Upper lobe of left lung (tissue), 6 donors: ENCODE measurements at places on chromosomes 12 and 14.

DNA sequence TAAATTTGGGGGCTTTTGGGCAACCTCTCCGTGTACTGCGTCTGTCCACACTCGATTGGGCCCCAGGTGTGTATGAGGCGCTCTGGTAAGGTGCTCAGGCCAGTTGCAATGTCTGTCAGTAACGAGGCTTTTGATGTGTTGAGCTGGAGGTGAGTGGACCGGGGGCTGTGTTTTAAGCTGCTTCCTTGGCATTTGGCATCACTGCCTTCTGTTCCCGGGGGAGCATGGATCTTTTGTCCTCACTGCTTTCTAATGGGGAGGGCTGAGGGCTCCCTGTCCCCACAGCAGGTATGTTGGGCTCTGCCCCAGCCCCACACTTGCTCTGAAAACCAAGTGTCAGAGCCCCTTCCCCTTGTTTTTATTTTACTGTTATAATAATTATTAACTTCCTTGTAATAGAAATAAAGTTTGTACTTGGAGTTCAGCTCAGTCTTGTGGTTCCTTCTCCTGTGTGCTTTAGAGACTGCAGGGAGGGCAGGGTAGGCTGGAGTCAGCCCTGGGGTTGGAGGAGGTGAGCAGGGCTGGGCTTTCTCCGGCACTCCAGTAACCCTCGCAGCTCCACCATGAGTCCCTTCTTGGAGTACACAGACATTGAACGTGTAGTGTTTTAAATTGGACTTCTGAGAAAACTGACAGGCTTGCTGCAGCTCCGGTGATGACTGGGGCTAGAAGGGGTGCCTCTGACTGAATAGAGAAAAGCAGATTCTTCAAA is 28.0 kb downstream of the TRAFD1 start:
- DNase-seq: no peak

DNA sequence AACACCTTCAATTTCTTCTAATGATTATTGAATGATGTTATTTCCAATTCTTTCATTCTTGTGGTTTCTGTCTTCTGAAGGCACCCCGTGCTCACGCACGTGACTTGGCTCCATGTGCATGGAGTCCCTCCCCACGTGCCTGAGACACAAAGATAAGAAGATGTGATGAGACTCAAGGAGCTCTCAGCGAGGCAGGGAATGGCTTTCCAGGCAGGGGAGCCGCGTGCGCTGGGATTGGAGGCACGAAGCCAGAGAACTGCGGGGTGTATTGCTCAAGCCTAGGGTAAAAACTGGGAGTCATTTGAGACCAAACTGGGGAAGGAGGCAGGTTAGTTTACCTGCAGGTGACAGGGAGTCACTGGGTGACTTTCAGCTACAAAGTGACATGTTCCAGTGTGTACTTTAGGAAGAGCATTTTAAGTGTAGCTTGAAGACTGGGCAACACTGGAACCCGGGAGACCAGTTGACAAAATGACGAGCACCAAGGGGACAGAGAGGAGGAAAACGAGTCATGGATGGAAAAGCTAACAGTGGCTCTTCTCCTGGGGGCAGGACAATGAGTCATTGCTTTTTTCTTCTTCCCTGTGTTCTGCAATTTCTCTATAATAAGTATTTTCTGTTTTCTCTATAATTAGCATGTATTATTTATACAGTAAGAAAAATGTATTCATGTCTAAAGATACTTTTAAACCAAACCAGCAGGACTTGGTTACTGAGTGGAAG is 311.7 kb upstream of the FKBP4 start:
- DNase-seq: peak; percentile 43

DNA sequence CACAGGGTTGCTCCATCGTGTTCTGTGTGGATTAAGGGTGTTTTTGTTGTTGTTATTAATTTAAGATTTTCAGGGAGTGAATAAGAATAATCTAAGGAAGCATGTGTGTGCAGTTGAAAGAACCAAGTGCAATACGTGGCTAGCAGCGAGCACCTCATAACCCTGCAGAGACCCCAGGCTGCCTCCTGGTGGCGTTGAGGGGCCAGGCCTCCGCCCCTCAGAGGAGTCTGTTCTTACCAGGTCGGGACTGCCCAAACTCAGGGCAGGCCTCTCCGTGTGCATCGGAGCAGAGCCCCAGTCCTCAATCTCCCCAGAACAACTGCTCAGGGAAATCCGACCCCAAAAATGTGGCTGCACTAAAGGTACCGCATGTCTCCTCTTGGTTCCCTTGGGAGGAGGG is 36.8 kb downstream of the IL31 start:
- DNase-seq: no peak

DNA sequence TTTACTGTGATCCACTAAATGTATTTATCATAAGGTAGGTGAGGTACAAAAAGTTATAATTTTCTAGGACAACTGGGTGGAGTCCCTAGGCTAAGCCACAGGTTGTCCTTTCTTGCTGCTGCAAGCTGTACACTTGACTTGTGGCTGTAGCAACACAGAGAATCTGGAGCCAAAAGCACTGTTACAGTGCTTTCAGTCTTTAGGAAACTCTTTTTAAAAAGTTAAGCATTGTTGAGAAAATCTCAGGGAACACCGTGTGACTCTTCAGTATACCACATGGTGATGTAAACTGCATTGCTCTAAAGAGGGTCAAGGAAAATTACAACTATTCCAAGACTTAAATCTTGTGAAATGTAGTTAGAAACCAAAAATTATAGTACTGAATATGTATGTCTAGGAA is 11.4 kb downstream of the SLC15A5 start:
- DNase-seq: peak; percentile 68

DNA sequence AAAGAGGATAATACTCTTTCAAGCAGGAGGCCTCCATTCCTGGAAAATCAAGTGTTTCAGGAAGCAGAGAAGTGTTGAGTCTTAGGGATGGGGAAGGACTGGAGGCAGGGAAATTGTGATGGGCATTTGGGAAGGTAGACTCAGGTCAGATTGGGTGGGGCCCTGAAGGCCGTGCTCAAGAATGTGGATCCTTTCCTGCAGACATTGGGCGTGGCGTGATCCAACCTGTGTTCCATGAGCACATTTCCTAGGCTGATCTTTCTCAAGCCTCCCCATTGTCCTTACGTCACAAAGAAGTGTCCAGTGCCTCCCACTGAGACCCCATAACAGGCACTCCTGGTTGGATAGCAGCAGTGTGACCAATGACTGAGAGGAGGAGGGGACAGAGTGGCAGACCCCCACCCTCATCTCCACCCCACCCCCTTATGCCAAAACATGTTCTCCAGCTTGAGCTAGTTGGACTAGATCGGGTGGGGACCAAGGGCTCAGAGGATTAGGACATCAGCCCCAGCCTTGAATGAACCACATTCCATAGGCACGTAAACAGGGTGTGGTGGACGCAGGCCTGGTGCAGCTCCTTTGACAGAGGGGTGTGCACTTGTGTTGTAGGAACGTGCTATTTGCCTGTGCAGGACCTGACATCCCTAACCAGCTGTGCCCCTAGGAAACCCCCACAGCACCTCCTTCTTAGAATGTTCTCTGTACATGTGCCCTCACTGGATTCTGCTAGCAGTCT is 76.8 kb downstream of the TTC9 start:
- no peak for DNase-seq

- DNase-seq: peak; percentile 94
Observed at GRCh38 chr12:131830335-131830913, 2.2 kb downstream of the MMP17 start.

DNA sequence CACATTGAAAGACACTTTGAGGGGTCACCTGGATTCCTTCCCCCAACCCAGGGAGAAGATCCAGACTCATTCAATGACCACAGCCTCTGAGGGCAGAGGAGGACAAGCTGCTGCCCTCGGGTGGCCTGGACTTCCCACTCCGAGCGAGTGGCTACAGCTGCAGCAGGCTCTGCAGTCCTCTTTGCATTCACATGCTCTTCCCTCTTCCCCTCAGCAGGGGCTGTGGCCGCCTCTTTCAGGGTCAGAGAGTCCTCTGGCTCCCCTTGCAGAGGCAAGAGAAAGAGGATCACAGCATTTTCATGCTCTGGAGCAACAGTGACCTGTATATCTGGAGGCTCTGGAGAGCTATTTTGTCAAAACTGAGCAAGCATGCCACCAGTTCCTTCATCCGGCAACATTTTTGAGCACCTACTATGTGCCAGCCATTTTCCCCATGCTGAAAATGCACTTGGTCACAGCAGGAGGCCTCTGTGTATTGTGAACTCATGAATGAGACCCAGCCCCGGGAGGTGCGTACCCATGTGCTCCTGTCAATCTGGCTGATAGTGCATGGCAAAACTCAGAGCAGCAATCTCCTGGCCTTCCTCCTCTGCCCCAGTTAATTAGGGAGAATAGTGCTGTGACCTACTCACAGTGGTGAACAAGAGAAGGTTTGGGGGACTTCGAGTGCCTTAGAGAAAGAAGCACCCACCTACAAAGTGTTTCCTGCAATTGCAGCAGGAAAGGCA is 42.9 kb upstream of the KCNA5 start:
- DNase-seq: peak; percentile 8

DNA sequence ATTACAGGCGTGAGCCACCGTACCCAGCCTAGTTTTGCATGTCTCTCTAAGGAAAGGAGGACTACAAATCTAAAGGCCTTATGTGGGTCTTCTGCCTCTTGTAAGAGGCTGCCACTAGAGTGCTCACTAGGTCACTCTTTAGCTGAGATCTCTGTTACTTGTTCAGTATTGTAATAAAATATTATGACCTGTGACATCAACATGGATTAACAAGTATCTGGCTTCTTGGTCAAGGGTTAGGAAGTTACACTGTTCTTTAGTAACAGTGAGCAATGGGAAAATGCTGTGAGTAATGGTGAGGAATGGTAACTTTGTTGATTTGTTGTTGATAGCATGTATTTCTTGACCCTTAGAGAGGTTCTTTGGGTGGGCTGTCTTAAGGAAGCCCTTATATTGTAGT is 50.5 kb downstream of the ERC1 start:
- no peak for DNase-seq

DNA sequence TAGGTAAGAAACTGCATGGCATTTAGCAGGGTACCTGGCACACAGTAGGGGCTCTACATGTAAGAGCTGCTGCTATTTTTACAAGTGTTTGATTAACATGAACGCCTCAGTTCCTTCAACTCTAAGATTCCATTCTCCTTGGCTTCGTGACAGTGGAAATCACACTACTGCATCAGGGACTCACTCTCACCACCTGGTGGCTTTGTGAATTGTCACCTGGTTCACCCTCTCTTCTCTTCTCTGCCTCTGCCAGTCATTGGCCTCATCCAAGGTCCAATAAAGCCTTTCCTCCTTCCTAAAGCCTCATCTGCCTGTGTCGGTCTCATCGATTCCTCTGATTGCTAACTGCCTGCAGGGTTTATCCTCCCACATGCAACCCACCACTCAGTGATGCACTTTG is 476.4 kb downstream of the VRK1 start:
- DNase-seq: no peak

- DNase-seq: no peak
Observed at GRCh38 chr12:108802101-108802961, 55.1 kb downstream of the SSH1 start.
